ENCODE measurements at places on chromosomes 16 and 17. TPM values are rescaled to one million over a fixed set of nuclear protein-coding genes. Genes with fewer than 3 reads are reported as not detected.

GRCh38 chr17:73340093-73340596, 28.3 kb upstream of the CDC42EP4 start:
- no peak for DNase-seq

Gene OTOA
- not detected for total RNA-seq

Gene BICDL2
- total RNA-seq, result 0.16 TPM

Gene TMED6
- 4.6 TPM for total RNA-seq

- DNase-seq, result no peak
Measured at GRCh38 chr16:35533683-35534082, 2074.3 kb downstream of the TP53TG3F start.

DNA sequence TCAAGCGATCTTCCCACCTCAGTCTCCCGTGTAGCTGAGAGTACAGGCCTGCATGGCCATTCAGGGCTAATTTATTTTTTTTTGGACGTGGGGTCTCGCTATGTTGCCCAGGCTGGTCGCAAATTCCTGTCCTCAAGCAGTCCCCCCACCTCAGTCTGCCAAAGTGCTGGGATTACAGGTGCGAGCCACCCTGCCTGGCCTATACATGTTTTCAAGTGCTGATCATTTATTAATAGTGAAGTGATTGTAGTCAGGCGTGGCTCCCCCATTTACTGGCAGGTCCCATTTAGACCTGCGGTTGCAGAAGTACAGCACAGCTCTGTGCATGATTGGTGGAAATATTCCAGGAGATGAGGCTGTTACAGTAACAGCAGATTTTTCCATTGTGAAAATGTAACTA, 8.4 kb downstream of the FOXK2 start:
- no peak for DNase-seq

DNA sequence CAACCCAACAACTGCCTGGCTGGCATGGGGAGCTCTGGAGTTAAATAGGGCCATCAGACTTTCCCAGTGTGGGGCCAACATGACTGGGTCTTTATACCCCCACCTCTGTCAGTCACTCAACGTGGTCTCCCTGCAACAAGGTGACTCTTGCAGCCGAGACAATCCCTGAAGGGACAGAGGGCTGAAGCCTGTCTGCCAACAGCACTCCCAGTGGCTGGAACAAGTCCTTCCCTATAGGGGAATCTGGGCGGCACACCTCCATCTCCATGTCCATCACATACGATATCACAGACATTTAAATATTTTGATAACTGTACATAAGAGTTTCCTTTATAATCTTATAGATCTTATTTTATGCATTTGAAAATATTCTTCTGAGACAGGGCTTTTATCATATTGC, 4.8 kb upstream of the MAPT start:
- no peak for DNase-seq

DNA sequence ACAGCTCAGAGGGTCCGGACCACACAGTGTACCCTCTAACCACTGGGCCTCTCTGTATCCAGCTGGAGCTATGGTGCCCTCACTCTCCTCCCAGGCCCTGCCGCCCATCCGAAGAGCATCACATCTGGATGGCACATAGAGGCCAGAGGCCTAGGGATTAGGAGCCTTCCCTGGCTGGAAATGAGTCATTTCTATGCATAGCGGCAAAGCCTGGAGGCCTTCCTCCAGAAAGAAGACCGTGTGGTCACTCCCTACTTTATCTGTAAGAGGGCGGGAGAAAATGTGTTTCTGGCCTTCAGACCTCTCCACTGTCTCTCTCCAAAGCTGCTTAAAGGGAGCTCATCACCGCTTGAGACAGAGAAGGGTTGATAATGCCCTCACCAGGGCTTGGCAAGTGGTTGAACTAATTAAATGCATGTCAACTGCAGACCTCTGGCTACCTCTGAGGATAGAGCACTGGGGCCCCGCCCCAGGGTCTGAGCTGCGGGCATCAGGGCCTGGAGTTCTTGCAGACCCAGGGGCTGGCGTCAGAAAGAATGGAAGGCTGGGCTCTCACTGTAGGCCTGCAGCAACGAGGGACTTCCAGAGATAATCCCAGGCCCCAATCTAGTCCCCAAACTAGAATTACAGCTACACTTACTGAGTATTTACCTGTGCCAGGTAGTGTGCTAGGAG, 122.2 kb downstream of the IRX5 start:
- no peak for DNase-seq

GRCh38 chr17:64683796-64684195, 21.7 kb upstream of the SMURF2 start:
- DNase-seq, result no peak

GRCh38 chr17:61393550-61393903, 6.1 kb upstream of the TBX2 start:
- no peak for DNase-seq

Gene TMEM238L
- total RNA-seq, result not detected

Gene PPP1R27
- not detected for total RNA-seq

DNA sequence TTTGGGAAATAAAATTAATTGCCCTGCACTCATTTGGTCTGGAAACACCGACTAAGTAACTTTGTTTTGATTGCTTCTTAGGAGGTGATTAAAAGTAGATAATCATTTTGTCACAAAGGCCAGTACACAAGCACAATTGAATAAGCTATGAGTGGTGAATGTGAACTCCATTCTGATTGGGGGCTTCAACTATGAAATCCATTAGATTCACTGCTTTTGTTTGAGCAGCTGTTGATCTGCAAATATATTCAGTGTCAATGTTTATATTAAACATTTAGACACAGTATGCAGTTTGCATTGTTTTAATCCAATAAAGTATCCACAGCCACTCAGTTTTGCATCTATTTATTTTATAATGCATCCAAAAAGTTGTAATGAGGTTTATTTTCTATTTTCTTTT, 817.5 kb downstream of the CDH11 start:
- no peak for DNase-seq

DNA sequence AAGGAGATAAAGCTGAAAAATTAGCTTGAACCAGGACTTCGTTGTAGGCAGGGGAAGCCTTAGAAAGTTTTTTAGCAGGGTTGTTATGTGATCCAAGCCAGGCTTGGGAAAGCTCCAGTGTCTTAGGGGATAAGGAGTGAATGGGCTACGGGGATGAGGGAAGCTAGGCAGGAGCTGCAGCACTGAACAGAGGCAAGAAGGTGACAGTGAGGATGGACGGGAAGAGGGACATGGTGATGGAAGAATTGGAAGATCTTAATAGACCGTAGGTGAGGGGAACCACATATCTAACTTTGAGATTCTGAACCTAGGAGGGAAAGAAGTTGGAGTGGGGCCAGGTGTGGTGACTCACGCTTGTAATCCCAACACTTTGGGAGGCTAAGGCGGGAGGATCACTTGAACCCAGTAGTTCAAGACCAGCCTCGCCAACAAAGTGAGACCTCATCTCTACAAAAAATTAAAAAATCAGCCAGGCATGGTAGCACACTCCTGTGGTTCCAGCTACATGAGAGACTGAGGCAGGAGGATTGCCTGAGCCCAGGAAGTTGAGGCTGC, 3.2 kb downstream of the RHBDL3 start:
- DNase-seq, result no peak

DNA sequence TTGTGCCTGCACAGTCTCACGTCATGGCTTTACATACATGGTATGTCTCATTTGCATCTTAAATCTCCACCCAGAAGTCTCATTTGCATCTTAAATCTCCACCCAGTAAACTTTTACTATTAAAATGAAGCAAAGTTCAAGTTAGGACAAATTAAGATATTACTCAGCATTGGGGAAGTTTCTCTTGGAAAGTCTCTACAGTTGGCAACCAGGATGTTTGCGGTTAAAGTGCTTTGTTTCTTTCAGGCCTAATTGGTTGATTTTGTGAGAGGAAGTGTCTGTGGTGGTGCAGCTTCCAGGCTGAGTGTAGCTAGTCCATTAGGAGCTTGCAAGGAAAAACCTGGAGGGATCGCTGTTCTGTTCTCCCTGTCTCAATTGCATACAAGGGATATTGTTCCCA, 1373.3 kb upstream of the GOT2 start:
- no peak for DNase-seq

Gene SPAG5
- 8.6 TPM for total RNA-seq

Gene GRAPL
- 41.5 TPM for total RNA-seq

DNA sequence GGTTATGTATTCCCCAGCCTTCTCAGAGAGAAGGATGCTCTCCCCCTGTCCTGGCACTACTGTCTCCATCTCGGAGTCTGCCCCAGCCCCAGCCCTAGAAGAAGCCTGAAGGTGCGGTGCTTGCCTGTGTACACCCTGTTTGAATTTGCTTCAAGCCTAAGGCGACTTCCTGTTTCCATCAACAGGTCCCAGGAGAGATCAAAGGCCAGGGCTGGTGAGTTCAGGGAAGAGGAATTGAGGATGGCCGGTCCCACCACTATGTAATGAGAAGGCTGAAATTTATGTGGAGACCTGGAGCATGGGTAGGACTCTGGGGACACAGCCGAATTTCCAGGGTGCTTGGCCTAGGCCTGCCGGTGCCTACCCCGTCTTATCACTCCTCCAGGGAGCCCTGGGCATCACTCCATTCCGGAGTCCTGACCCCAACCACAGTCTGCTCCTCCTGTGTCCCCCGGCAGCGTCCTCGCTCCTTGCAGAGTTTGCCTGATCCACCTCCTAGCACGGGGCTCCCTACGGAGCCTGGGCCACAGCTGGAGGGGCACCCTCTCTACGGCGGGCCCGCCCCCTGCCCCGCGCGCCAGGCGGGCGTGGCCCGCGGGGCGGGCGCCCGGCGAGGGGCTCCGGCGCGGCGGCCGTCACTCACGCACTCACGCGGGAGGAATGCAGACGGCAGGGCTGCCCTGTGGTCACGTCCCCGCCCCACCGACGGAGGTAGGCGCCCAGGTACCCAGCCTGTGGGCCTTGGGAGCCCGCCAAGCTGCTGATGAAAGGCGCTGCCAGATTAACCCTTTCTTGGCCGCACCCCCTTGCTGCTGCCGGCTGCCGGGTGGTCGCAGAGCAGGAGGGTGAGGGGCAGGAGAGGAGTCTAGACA, 53.8 kb upstream of the TAC4 start:
- no peak for DNase-seq

DNA sequence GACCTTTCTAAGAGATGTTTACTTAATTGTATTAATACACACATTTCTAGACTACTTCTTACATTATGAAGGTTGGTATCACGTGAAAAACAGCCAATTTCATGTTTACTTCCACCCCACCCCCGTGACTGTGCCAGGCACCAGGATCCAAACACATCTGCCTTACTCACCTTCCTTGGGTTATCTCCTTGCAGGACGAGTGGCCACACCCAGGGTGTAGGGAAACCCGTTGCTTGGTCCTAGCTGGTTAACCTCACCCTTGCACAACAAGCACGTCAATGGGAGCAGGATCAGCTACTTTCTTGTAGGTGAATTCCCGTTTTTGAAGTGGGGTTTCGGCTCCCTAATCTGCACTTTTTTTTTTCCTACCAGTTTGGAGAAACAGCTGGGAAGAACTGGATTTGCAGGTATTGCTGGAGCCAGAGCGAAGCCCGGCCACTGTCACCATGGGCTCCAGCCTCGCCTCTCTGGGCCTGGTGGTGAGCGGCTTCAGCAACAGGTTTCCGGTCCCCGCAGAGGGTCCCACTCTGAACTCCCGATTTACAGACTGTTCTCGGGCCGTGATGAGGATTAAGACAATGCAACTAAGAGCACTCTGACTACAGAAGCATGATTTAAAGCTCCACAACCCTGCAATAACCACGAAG, 2.1 kb upstream of the UBB start:
- DNase-seq, result no peak

GRCh38 chr16:50296807-50297206, 30.5 kb downstream of the ADCY7 start:
- no peak for DNase-seq

GRCh38 chr17:48503747-48504146, 27.1 kb downstream of the HOXB1 start:
- DNase-seq, result no peak

Gene KIF22
- 84.9 TPM for total RNA-seq

DNA sequence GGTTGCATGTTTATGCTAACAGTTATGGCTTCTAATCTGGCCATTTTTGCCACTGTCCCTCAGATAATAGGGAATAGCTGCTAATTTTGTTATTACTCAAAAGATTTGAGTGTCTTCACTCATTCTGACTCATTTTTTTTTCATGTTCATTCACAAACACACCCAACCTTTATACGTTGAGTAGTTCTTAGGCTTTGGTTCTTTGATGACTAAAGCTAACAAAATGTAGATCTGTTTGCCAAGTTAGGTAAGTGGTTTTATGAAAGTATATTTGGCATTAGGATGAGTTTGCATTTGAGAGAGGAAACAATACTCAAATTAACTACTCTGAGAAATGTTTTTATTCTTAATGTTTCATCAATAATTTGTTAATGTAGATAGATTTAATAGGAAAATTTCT, 3.6 kb downstream of the MAP2K4 start:
- no peak for DNase-seq

DNA sequence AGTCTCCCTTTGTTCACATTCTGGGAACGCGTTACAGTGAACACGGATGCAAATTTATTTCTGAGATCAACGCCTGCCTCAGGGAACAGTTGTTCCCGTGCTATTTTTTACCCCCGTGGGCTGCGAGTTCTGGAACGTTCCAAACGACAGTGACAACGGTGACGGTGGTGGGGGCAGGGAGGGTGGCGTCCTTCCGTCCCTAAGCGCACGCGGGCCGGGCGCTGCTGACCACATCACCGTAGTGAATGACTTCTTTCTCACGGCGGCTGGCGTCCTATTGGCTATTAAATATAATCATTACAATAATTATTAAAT, 45.1 kb upstream of the SSTR5 start:
- DNase-seq, result no peak

GRCh38 chr17:51742571-51742970, 415.9 kb downstream of the CA10 start:
- no peak for DNase-seq

- DNase-seq, result peak; percentile 37
Measured at GRCh38 chr17:41917679-41918313, 955 bp downstream of the ACLY start.

- DNase-seq, result peak; percentile 52
Measured at GRCh38 chr16:46853713-46854443, 22.9 kb upstream of the C16orf87 start.

Gene CEMP1
- total RNA-seq, result 1.1 TPM

Gene CTRB2
- 14.4 TPM for total RNA-seq

Gene ITGAE
- 14.2 TPM for total RNA-seq

Gene ADAT1
- 75.7 TPM for total RNA-seq

DNA sequence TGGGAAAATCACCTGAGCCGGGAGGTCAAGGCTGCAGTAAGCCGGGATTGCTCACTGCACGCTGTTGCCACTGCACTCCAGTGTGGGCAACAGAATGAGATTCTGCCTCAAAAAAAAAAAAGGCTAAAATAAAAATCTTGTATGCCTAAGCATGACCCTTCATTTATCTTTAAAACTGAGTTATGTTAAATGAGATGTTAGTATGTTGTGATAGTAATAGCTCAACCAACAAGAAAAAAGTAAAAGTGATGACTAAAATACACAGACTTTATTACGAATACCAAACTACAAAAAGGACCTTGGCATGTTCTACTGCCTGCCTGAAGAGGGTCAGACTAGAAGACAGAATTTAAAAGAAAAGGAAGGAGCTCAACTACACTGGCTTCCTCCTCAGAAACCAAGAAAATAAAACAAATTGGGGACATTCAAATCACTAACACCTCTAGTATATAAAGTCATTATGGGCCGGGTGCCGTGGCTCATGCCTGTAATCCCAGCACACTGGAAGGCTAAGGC, 4.4 kb downstream of the SMURF2 start:
- no peak for DNase-seq

Measured in T-cell (primary cell).